CD4-positive, alpha-beta T cell treated with Interleukin-2 at 100 ng/mL for 4 hours (primary cell): ENCODE measurements at places on chromosomes 1 and 21.

DNA sequence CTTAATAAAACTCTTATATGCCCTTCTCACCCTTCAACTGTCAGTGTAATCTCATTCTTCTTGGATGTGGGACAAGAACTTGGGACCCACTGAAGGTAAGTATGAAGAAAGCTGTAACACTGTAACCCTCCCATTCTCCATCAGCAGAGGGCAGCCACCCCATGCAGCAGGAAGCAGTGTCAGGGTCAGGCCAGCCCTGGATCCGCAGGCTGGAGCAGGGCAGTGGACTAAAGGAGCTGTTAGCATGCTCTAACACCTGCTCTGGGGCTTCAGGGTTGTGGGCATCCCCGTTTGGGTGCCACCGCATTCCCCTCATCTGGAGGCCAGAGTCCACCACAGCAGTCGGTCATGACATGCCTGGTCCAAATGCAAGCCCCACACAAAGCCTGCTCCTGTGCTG, 156.5 kb downstream of the HIVEP3 start:
- DNase-seq: no peak

GRCh38 chr1:192571668-192572067, 3.9 kb upstream of the RGS1 start:
- DNase-seq: peak; percentile 31

DNA sequence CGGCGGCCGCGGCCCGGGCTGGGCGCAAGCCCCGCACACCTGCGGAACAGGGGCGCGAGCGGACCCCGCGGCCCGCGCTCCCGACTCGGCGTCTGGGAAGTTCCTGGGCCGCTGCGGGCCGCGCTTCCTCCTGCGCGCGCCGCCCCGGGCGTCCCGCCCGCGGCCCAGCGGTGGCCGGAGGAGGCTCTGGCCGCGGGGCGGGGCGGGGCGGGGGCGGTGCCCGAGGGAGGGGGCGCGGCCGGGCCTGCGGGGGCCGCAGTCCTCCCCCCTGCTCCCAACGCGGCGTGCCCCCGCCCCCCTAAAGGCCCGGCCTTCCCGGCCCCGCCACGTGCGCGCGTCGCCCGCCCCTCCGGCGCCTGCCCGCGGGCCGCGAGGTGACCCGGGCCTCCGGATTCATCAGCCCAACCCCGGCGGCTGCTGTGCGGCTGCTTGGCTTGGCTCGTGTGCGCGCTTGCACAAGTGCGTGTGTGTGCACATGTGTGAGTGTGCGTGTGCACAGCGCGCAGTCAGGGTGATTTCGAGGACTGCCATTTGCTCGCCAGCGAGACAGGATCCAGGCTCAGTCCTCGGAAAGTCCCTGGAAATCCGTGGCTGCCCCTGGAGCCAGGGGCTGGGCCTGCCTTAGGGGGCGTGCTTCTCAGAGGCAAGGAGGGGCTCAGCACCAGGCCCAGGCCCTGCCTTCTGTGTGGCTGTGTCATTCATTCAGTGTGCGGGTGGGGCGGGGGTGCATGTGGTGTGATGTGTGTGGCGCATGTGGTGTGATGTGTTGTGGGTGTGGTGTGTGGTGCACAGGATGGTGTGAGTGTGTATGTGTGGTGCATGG, at the start of gene C2CD2:
C2CD2 (minus strand) TSS at position 188 of the 823 bp plus-strand sequence. CDS start 370 bp downstream, outside the sequence.
- DNase-seq: no peak

GRCh38 chr1:3742439-3743298, 9.6 kb upstream of the CCDC27 start:
- DNase-seq: no peak

DNA sequence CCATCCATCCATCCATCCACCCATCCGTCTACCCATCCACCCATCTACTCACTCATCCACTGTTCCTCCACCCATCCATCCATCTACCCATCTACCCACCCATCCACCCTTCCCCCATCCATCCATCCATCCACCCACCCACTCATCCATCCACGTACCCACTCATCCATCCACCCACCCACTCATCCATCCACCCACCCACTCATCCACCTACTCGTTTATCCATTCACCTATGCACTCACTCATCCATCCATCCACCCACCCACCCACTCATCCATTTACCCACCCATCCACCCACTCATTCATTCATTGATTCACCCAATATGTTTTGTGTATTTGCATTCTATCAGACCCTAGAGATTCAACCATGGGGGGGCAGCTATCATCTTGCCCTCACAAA, 27.2 kb downstream of the TNFRSF8 start:
- no peak for DNase-seq

- no peak for DNase-seq
These were observed at the start of gene HTR1D for GRCh38 chr1:23217421-23218115. TSS of gene HTR1D (minus strand) at chr1:23217502. CDS start at chr1:23194219, 23,283 bp downstream.

DNA sequence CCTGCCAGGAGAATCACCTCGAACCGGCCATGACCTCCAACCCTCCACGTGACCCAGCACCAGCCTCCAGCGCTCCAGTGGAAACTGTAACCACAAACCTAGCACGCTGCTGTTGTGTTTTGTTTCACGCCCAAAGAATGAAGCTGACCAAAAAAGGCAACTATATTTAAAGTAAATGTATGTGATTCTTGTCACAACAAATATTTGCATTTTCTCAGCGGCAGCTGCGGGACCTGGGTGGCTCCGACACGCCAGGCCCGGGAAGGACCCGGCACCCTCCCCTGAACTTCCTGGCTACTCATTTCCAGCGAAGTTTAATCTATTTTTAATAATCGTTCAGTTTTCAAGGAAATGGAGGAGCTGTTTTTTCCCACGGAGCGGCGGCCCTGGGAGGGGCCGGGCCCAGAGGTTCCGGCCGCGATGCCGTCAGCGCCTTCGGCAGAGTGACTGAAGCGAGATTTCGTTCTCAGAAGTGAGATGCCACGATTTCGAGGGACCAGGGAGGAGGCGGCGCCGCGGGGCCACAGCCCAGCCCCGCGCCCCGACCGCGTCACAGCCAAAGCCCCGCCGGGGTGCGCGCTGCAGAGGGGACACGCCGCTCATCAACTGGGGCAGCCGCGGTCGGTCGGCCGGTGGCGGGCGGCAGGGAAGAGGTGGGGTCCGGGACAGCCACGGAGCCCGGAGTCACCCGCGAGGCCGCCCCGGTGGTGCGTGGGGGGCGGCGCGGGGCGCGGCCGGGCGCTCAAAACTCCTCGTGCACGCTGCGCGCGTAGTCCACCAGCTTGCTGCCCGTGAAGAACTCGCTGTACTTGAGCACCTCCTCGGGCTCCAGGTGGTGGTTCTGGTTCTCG, 3.0 kb upstream of the TNFRSF4 start:
- peak; percentile 79 for DNase-seq

DNA sequence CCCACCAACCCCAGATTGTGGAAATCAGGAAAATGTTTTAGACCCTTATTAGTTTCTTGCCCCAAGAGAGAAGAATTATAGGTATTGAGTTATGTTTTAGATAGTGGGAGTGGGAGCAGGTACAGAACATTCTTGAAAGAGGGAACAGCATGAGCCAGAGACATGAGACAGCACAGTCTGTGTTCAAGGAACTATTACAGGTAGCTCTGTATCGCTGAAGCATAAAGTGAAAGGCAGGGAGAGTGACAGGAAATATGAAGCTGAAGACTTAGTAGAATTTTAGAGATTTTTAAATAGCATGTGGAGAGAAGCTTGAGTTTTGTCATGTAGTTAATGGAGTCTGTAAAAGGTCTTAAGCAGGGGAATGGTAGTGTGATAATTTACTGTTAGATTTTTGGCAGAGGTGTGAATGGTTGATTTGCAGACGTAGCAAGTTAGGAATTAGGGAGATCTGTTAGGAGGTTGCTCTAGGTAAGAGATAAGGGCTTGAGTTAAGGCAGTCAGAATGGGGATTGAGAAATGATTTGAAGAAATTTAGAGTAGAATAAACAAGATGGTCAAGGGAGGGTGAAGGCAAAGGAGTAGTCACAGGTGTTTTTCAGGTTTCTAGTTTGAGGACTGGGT, 11.6 kb downstream of the SUCO start:
- DNase-seq: no peak

GRCh38 chr1:186102547-186103148, 272.4 kb downstream of the TPR start:
- DNase-seq: no peak

DNA sequence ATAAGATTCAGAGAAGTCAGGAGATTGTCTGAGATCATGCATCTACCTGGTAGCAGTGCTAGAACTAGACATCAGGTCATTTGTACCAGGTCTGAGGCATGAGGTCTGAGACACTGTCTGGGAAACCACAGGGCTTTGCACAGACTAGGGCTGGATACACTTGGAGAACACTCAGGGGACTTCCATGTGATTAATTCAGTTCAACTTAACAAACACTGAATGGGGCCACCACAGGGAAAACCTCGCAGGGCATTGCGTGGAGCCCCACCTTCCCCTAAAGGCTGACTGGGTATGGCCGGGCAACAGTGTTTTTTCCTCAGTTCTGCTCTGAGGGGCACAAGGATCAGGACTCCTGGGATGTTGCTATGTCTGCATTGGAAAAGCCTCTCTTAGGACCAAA, 86.5 kb upstream of the WARS2 start:
- no peak for DNase-seq

- DNase-seq: no peak
These were observed 7.7 kb downstream of the SNX27 start for GRCh38 chr1:151619489-151620093.

GRCh38 chr1:221816899-221817298, 75.0 kb upstream of the DUSP10 start:
- no peak for DNase-seq

- no peak for DNase-seq
These were observed 565.2 kb downstream of the PTPRU start for GRCh38 chr1:29801561-29801973.

DNA sequence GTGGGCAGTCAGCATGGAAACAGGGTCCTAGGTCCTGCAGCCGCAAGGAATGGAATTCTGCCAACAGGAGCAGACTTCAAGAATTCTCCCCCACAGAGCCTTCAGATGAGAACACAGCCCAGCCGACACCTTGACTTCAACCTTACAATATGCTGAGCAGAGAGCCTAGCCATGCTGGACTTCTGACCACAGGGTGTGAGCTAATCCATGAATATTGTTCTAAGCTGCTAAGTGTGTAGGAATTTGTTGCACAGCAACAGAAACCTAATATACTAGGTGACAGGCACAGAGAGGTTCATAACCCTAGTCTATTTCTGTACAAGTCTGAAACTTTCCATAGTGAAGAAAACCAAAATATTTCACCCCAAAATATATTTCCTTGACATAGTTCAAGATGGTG, 32.9 kb upstream of the IFNGR2 start:
- no peak for DNase-seq

- DNase-seq: no peak
These were observed 178.7 kb downstream of the GABPA start for GRCh38 chr21:25913479-25913878.

DNA sequence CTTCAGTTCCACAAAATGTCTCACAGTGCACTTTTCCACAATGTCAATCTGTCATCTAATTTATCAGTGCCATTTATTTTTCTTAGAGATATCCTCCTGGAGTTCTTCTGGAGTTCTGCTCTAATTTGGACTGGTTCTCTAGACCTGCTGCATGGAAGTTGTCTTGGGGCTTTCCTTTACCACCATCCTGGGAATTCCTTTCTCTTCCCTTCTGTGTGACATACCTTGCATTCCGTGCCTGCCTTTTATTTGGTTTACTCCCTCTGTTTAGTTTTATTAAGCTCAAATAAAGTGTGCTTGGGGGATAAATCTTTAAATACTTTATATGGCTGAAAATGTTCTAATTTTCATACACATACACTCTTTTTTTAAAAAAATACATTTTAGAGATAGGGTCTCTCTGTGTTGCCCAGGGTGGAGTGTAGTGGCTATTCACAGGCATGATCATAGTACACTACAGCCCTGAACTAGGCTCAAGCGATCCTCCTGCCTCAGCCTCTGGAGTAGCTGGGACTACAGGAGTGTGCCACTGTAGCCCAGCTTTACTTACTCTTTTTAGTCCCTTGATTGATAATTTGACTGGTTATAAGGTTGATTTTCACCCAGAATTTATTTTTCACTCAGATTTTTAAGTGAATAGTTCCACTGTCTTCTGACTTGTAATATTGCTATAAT, 14.4 kb downstream of the MTF2 start:
- no peak for DNase-seq

GRCh38 chr1:51736702-51737101, 119.8 kb downstream of the OSBPL9 start:
- peak; percentile 21 for DNase-seq

DNA sequence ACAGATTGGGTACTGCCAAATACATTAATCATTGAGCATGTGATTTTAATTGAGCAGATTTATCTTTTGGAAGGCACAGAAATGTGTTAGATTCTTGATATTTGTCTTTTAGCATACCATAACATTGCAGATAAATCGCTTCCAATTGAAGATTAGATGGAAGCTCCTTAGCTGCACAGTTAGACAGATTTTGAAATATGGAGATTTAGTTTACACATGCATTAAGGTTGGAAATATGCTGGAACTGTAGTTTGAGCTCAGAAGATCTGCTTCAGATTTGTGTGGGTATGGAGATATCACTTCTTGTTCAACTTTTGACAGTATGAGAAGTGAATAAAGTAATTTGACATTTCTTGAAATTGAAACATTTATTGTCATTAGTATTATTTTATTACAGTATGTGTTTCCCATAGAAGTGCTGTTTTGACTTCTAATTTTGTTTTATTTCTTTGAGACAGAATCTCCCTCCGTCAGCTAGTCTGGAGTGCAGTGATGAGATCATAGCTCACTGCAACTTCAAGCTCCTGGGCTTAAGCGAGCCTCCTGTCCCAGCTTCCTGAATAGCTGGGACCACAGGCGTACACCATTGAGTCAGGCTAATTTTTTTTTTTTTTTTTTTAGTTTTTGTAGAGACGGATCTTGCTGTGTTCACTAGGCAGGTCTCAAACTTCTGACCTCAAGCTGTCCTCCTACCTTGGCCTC, 29.1 kb downstream of the THRAP3 start:
- DNase-seq: no peak

DNA sequence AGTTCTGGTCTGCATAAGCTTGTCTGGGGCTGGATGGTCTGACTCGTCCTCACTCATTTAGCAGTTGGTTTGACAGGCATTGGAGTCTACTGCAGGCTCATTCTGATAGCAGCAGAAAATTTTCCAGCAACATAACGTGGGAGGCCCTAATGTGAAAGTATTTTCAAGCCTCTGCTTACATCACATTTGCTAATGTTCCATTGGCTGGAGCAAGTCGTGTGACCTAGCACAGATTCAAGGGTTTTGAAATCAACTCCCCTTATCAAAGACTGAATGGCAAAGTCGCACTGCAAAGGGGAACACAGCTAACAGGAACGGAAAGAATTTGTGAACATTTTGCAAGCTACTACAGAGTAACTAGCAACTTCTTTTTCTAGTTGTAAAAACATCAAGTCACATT, 2.3 kb upstream of the USH2A start:
- no peak for DNase-seq

DNA sequence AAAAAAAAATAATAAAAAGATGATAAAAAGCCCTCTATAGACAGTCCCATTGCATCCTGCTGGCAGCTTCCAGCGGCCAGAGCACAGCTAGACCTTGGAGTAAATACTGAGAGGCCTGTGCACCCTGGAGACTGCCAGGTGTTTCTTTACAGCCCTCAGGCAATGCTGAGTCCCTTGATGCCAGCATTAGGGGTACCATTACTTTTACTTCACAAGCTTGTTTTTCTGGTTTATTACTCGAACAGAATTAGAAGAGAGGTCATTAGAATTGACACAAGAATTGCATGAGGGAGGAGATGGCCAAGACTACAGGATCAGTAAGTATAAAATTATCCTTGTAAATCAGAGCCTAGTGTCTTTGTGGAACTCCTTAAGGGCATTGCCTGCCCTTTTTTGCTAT, 43.6 kb downstream of the AKNAD1 start:
- no peak for DNase-seq

- DNase-seq: no peak
These were observed 364.8 kb upstream of the SGIP1 start for GRCh38 chr1:66168948-66169671.
